Head of caudate nucleus (tissue), 42 donors: ENCODE measurements at places on chromosomes 12 and 14.

- DNase-seq = no peak
These were observed 23.1 kb downstream of the AMN start for GRCh38 chr14:102945346-102946130.

DNA sequence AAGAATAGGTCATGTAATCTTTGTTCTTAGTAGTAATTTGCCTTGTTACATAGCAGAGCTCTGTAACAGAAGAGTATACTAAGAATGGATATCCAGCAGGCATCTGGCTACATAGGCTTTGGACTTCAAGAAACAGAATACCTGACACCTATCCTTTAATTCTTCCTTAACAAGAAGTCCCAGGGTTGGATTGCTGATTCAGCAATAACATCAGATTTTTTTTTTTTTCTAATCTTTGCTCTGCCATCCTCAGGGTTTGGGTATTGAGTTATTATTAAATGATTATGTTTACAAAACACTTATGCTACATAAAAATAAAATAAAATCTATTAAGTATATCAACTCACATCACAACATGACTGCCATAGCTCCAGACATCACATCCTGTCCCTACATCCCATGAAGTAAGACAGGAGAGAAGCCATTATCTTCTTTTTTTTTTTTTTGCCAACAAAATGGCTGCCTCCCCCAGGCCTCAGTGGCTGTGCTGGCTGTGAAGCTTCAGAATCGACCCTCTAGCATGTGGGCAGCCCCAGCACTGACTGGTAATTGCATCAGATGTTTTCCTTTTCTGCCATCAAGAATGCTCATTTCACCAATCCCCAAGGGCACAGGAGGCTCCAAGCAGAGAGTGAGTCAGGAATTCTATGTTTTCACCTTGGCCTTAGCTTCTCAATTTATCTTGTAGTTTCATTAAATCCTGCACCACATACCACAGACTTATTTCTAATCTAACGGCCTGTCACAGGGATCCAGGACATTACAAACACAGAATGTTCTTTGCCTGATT lies 186.2 kb downstream of the DICER1 start:
- DNase-seq = no peak

GRCh38 chr12:133080368-133081158 lies at the start of gene ZNF140:
Gene ZNF140, plus strand, starts transcription at chr12:133080923. Its CDS starts 398 bp downstream, at chr12:133081321.
- DNase-seq = peak; percentile 96

DNA sequence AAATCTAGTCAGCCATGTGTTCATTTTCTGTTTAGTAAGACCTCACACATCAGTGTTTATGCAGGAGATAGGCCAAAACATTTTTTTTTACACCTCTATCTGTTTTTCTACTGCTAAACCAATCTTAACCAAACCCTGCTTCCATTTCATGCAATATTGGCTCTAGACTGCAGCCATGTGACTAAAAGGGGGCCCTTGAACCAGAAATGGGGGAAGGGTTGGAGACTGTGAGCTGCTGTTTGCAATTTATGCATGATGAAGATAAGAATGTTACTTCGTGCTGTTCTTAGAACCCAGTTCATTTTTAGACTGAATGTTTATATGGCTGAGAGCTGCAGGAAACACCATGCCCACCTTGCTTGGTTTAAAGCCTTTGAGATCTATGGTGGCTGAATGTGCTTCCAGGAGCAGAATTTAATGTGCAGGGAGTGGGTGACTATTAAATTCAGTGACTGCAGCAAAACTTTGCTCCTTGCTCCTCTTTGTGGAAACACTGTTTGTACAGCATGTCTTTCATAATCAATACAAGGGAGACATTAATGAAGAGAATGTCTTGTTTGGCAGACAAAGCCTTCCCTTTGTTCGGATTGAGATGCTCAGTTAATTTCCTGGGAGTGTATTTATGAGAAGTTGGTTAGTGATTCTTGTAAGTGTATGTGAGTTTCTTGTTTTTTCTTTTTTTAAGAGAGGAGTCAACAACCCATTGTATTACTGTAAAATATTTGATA lies 53.6 kb downstream of the CHST11 start:
- DNase-seq = no peak

- DNase-seq = no peak
These were observed 2.1 kb upstream of the PTPN6 start for GRCh38 chr12:6948873-6949594.

DNA sequence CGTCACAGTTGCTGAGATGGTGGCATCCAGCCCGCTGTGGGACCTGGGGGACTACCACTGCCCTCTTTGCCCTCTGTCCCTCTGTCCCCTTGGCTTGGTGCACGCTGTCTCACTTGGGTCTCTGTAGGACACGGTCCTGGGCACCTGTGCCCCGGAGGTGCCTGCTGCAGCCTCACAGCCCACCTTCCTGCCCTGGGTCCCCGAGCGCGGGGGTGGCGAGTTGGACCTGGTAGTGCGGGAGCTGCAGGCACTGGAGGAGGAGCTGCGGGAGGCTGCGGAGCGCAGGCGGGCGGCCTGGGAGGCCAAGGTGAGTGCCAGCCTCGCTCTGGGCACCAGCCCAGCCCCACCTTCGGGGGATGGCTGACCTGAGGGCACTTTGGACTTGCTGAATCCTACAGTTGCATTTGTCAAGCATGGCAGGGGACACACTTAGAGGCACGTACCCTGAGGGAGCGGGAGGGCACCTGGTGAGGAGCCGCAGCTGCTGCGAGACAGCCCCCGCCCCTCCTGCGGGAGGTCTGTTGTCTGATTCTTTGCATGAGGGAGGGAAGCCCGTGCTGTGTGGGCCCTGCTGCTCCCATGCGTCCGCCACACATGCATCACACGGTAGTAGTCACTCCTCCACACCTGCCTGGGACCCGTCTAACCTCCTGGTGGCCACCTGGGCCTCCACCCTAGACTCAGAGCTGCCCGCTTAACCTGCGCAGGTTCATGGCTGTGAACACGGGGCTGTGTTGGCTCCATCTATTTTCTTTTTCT lies 6.8 kb downstream of the TEDC1 start:
- no peak for DNase-seq

DNA sequence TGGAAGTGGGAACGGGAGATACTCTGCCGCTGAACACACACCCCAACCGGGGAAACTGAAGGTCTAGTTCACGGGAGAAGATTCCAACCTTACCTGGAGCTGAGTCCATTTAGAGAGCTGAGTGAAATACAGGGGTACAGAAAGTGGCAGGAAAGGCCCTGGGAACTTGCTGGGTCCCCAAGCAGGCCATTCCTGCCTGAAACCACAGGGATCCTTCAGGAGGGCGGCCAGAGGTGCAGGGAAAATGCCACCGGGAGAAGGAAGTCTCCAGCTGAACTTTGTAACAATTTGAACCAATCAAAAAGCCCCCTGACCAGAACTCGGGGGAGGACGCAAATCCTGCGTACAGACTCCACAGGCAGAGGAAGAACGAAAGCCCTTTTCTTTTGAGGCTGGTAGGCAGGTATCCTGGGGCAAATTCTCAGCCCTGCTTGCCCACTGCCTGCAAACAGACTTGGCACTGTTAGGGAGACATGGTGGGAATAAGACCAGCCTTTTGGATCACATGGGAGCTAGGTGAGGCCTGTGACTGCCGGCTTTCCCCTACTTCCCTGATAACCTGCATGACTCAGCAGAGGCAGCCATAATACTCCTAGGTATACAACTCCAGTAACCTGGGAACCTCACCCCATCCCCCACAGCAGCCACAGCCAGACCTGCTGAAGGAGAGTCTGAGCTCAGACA lies 170.9 kb downstream of the SEC23A start:
- DNase-seq = no peak

DNA sequence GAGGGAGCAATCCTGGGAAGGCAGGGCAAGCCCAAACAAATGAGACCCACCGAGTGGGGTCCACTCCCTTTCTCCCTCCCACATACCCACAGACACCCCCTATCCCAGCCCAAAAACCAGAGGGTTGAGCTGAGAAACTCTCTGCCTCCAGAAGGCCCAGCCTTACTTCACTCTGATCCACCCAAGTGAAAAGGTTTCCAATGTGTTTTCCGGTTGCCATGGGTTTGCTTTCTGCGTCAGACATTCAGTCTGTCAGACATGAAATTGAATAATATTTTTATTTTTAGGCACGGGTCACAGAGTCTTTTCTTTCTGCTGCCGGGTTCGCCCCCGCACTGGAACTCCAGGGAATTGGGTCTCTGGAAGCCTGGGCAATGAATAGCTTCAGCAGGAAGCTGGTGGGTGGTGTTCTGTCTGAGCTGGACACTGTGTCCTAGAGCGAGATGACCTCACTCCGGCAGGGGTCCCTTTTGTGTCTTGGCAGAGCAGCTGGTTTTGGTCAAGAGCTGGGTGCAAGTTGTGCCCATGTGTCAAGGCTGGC lies 69.8 kb upstream of the CLMN start:
- no peak for DNase-seq

DNA sequence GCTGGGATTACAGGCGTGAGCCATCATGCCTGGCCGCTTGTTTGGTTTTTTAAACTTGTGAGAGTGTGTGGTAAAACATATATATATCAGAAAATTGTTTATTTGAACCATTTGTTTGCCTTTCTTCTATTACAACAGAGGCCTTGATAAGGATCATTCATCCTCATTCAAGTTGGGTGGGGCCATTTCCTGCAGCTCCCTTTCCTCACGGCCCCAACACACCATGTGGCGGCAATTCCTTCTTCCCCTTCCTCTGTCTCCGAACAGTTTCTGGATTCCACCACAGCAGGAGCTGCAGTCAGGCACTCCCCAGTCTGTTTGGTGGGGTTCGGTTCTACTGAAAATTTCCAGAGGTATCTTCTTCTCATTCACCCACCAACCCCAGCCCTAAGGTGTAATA lies 42.0 kb upstream of the RASSF3 start:
- DNase-seq = no peak

DNA sequence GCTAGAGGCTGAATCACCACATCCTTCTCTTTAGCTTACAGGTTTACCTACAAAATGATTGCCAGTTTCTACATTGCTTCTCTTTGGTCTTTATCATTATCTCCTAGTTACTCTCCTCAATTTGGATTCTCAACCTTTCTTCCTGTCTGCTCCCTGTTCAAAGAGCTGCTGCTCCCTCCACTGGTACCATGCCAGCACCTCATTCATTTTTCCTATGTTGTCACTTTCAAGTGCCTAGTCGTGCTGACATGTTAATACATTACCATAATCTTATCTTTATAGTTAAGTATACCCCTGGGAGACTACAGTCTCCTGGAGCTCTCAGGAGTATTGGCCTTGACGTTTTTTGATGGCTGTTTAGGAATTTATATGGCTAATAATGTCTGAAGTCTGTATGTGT lies 14.2 kb downstream of the FRS2 start:
- DNase-seq = no peak

GRCh38 chr14:103391048-103391447 lies 5.8 kb downstream of the MARK3 start:
- peak; percentile 30 for DNase-seq

DNA sequence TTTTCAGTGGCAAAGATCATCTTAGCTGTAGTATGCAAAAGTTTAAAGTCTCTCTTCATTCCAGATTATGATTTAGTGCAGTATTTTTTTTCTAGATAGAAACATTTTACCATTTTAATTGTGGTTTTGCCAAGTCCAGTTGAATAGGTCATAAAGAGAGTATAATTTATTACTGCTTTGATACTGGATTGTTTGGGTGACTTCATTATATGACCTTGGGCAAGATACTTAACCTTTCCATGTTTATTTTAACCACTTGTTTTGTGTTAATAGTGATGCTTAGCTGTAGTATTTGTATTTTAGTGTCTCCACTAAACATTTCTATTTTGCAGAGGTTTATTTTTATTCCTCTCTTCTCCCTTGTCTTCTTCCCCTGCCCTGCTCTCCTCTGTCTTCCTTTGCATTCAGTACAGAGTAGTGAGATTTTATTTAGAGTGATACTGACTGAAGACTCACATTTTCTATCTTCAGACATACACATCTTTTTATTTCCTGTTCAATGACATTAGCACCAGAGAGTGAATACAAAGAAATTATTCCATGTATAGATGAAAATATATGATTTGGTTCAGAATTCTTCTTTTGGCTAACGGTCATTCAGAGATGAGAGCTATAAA lies 215.2 kb downstream of the ERC1 start:
- DNase-seq = no peak

DNA sequence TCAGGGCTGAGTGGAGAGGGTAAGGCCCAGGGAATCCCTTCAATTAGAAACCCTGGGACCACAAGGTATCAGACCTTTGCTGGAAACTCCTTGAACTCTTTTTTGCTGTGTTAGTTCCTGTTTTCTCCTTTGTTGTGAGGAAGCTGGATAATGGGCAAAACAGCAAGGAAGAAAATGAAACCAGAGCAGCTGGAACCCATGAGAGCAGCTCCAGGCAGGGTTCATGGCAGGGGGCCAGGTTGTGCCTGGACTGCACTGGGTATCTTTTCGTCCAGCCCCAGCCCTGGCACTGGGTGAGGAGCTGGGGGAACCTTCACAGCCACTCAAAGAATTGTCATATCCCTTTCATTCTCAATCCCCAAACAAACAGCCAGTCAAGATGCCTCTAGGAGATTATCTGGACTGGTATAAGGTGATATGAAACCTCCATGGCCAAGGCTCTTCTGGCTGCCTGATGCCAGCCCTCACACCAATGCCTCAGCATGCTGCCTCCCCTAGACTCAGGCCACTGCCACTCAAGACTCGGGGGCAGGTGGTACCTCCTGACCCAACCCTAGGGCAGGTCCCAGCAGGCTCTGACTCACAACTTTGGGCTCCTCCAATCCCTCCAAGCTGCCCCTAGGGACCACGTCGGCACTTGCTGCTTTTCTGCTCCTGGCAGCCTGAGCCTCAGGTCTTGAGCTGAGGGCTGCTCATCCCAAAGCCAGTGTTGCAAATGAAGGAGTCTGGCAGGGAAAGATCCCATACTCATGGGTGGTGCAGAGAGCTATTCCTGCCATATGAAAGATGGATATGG lies 16.5 kb downstream of the FAM186B start:
- no peak for DNase-seq

GRCh38 chr14:23023795-23024152 lies 10.9 kb downstream of the PSMB5 start:
- DNase-seq = no peak

- DNase-seq = no peak
These were observed 24.0 kb downstream of the RHOJ start for GRCh38 chr14:63228217-63228616.

DNA sequence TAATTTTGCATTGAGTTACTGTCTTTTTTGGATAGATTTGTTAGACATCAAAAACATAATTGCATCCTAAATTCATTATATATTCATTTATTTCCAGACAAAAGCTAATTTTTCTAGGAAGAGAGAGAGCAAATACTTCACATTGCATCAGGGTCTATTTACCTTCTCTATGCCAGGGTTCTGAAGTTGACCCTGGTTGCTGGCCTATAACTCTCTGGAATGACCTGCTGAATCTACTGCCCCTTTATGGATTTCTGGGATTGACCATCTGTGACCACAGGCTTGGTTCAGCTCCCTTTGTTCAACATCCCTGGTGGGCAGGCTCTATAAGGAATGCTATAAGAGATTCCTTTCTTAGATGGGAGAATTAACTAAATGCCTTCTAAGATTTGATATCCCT lies 414.8 kb upstream of the STXBP6 start:
- DNase-seq = no peak

DNA sequence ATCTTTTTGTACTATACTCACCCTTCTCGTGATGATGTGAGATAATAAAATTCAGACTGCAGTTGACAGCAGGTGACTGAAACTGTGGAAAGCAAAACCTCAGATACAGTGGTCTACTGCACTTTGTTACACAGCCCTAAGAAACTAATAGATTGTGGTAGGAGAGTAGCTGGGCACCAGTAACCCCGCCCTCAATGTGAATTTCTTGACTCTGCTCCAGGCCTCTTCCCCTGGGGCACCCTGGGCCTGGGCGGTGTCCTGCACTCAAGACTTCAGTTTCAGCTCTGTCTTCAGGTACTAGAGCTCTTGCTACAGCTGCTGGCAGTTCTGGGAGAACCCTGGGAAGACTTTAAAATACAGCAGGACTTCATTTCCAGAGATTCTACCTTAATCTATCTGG lies 197.6 kb upstream of the AVPR1A start:
- DNase-seq = no peak

- no peak for DNase-seq
These were observed 5.3 kb upstream of the TBX5 start for GRCh38 chr12:114411071-114411837.
